ENCODE measurements at places on chromosomes 6 and 20. TPM values are rescaled to one million over a fixed set of nuclear protein-coding genes. Genes with fewer than 3 reads are reported as not detected.

OVOL2 gene
- not detected for total RNA-seq

TMEM217 gene
- 2.4 TPM for total RNA-seq

TNXB gene
- total RNA-seq: 1.1 TPM

TFB1M gene
- total RNA-seq: 15.0 TPM

AURKA gene
- 1.9 TPM for total RNA-seq

PI3 gene
- total RNA-seq: not detected

BNIP5 gene
- total RNA-seq: not detected

SDHAF4 gene
- total RNA-seq: 3.3 TPM

OSBPL2 gene
- 38.6 TPM for total RNA-seq

CCN6 gene
- not detected for total RNA-seq

EFCAB8 gene
- total RNA-seq: under 0.01 TPM

LAMA4 gene
- total RNA-seq: 68.1 TPM

SLC26A8 gene
- under 0.01 TPM for total RNA-seq

NKAIN2 gene
- not detected for total RNA-seq

ABRACL gene
- 16.6 TPM for total RNA-seq

PRICKLE4 gene
- total RNA-seq: 0.15 TPM

DACT2 gene
- total RNA-seq: 0.82 TPM

UST gene
- total RNA-seq: 16.6 TPM

CRISP2 gene
- not detected for total RNA-seq

NKX2-2 gene
- total RNA-seq: not detected

GMEB2 gene
- 6.8 TPM for total RNA-seq

MAS1 gene
- not detected for total RNA-seq

RSPO3 gene
- 26.9 TPM for total RNA-seq

SOBP gene
- 2.2 TPM for total RNA-seq

COX4I2 gene
- not detected for total RNA-seq

VWA7 gene
- total RNA-seq: 0.23 TPM

DUSP15 gene
- total RNA-seq: 0.23 TPM

PRPH2 gene
- total RNA-seq: 2.2 TPM

PSMF1 gene
- 17.4 TPM for total RNA-seq

SNAP25 gene
- total RNA-seq: not detected

CFB gene
- total RNA-seq: 15.0 TPM

ZNF165 gene
- total RNA-seq: 0.30 TPM

PNLDC1 gene
- 0.23 TPM for total RNA-seq

RMND1 gene
- 21.9 TPM for total RNA-seq

PTPRK gene
- total RNA-seq: 38.9 TPM

SLC35F1 gene
- total RNA-seq: not detected

TMEM244 gene
- not detected for total RNA-seq

SLCO4A1 gene
- total RNA-seq: not detected

HCRTR2 gene
- total RNA-seq: not detected

NNAT gene
- total RNA-seq: 0.23 TPM

DEFB124 gene
- not detected for total RNA-seq

HSPA12B gene
- total RNA-seq: not detected

PRL gene
- total RNA-seq: not detected

CDK19 gene
- 6.6 TPM for total RNA-seq

MEP1A gene
- total RNA-seq: not detected

SYCP2 gene
- total RNA-seq: 0.70 TPM

CST3 gene
- 222 TPM for total RNA-seq

PPARD gene
- total RNA-seq: 10.0 TPM

WRNIP1 gene
- 32.4 TPM for total RNA-seq

SEMG2 gene
- total RNA-seq: not detected

WFDC12 gene
- total RNA-seq: not detected

LRRC73 gene
- total RNA-seq: 0.30 TPM

TENT5A gene
- total RNA-seq: 42.2 TPM

MCHR2 gene
- total RNA-seq: not detected

Data from smooth muscle cell of the coronary artery (primary cell).